ENCODE measurements at places on chromosomes 4 and X. TPM values are rescaled to one million over a fixed set of nuclear protein-coding genes. Genes with fewer than 3 reads are reported as not detected.

The BGN gene
- 3.2 TPM for total RNA-seq

The IL13RA2 gene
- not detected for total RNA-seq

The USP17L24 gene
- total RNA-seq = not detected

The NUDT10 gene
- 17.7 TPM for total RNA-seq

The RGN gene
- total RNA-seq = 1.6 TPM

The MAGEE2 gene
- not detected for total RNA-seq

The DCLK2 gene
- 0.17 TPM for total RNA-seq

The AADAT gene
- 12.3 TPM for total RNA-seq

The FHL1 gene
- 43.5 TPM for total RNA-seq

The LONRF3 gene
- 0.18 TPM for total RNA-seq

The ODAPH gene
- not detected for total RNA-seq

The FRAS1 gene
- 78.1 TPM for total RNA-seq

The MAP7D3 gene
- 12.4 TPM for total RNA-seq

The NAA10 gene
- 97.1 TPM for total RNA-seq

The FRMD7 gene
- total RNA-seq = not detected

The ETDB gene
- not detected for total RNA-seq

The EPHA5 gene
- total RNA-seq = 0.09 TPM

The ARL9 gene
- 0.48 TPM for total RNA-seq

The FANCB gene
- total RNA-seq = 13.2 TPM

The KLHL4 gene
- 10.5 TPM for total RNA-seq

The ARHGEF6 gene
- total RNA-seq = 5.6 TPM

The HTRA3 gene
- 5.5 TPM for total RNA-seq

The CSAG3 gene
- total RNA-seq = 14.1 TPM

The ARHGAP6 gene
- total RNA-seq = 0.55 TPM

The RRH gene
- not detected for total RNA-seq

The STBD1 gene
- total RNA-seq = 2.0 TPM

The CDX4 gene
- 5.2 TPM for total RNA-seq

The TEX13D gene
- total RNA-seq = not detected

The KCNE5 gene
- 2.7 TPM for total RNA-seq

Measured in WTC11 (cell line).